ENCODE measurements at places on chromosomes 1 and 21. TPM values are rescaled to one million over a fixed set of nuclear protein-coding genes. Genes with fewer than 3 reads are reported as not detected.

DNA sequence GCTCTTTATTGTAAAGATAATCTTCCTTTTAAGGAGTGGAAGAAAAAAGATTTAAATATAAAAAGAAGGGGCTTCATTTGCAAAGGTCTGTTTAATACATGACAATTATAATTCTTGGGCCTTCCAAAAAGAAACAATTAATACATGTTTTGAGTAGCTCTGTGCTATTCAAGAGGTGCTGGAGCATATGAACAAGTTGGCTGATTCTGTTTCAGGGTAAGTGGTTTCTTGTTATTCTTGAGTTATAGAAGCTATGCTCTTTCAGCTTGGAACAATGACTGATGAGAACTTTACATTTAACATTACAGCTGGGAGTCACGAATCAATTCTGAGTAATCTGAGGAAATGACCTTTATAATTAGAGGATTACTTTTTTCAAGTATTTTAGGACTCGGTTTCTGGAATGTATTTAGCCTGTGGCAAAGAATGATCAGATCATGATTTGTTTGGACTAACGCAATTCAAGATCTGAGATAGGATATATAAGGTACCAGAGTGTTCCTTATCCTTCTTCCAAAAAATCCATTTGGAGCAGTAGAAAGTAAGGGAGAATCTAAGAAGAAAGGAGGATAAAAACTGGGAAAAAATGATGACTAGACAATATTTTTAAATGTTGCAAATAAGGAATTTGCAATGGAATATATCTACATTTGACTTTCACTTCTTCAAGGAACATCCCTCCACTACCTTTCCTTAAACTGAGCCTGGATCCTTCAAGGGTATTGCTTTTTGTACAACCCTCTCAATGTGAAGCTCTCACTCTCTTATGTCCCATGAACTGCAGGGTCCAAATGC lies 77.1 kb upstream of the KCTD3 start:
- DNase-seq = peak; percentile 44

DNA sequence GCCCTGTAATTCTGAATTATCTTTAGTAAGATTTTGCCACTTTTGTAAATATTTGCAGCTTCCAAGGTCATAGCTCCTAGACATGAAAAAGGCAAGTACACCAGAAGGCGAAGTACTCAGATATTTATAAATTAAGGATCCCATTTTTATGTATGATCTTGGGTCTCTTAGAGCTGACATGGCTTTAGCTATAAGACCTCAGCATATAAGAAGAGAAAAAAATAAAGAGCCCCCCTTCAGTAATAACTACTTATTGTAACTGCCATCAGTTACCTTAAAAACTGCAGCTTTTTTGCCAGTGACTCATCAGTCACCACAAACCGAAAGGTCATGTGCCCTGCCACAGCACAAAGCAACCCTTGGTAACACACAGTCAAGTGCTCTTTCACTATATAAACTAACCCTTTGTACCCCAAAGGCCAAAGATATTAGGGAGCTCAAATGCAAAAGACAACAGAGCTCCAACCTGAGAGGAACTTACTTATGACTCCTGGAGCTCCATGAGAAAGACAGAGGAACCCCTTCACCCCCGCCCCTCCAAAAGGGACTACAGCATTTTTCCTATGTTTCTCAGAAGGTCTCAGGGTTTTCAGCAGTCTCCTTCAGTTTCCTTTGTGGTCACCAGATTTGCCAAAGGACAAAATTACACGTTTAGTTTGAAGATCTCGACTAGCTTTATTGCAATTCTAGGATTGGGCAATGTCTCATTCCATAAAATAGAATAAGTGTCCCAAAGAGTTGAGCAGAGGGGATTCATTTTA lies 219.8 kb upstream of the DUSP10 start:
- peak; percentile 93 for DNase-seq

- peak; percentile 95 for DNase-seq
These were observed 24.5 kb downstream of the ELF3 start for GRCh38 chr1:202034683-202035462.

GRCh38 chr1:59631561-59632255 lies 183.0 kb upstream of the HOOK1 start:
- no peak for DNase-seq

ALX3 gene
- total RNA-seq = not detected

GRCh38 chr1:55593298-55593697 lies 378.1 kb upstream of the USP24 start:
- no peak for DNase-seq

GRCh38 chr1:14466006-14466405 lies 132.5 kb upstream of the KAZN start:
- DNase-seq = no peak

GRCh38 chr1:226217273-226217672 lies 6.2 kb upstream of the MIXL1 start:
- DNase-seq = no peak

MXRA8 gene
- total RNA-seq = 0.25 TPM

PDZK1IP1 gene
- total RNA-seq = 0.81 TPM

DNA sequence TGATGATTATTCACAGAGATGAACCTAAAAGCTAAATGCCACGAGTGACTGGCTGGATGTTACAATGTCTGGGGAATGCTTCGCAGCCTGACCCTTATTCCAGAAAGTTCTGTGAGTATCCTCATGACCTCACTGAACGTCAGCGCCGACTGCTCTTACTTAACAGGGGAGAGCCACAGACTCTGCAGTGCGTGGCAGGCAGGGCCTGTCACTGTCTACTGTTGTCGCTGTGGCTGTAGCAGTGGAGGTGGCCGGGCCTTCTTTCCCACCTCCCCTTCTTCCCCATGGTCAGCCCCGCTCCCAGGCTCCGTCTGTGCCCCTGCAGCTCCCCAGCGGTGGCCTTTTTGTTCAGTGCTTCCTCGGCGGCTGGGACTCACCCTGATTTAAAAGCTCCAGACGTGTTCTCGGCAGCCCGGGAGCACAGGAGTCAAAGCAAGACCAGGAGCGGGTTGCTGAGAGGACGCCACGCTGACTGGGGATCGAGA lies 52.2 kb upstream of the TARBP1 start:
- DNase-seq = no peak

YOD1 gene
- 6.0 TPM for total RNA-seq

DNA sequence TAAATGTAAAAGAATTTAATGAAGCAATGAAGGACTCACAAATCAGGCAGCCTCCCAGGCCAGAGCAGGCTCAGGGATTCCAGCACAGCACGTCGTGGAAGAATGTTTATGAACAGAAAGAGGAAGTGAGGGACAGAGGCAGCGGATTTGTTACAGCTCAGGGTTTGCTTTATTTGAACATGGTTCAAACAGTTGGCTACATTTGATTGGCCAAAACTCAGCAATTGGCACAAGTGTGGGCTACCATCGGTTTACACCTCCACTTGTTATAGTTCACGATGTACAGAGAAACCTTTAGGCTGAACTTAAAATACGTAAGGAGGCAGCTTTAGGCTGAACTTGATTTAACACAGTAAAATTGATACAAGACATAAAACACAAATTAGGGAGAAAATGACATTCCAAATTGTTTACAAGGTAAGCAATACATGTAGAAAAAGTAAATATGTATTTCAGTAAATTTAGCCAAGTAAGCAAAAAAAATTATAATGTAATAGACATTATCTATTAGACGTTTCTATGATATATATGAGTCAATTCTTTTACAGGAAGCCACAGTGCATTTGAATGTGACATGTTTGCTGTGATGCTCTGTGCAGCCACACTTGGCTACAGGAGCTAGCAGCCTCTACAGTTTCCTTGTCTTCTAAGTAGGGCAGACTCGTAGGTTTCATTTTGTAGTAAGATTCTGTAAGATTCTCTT lies 126.5 kb downstream of the ADSS2 start:
- DNase-seq = no peak

C1orf167 gene
- total RNA-seq = not detected

GRCh38 chr1:21508580-21509350 lies 458 bp upstream of the ALPL start:
- peak; percentile 37 for DNase-seq

- no peak for DNase-seq
These were observed 312.6 kb downstream of the DPYD start for GRCh38 chr1:97608272-97608671.

LINGO4 gene
- not detected for total RNA-seq

DNA sequence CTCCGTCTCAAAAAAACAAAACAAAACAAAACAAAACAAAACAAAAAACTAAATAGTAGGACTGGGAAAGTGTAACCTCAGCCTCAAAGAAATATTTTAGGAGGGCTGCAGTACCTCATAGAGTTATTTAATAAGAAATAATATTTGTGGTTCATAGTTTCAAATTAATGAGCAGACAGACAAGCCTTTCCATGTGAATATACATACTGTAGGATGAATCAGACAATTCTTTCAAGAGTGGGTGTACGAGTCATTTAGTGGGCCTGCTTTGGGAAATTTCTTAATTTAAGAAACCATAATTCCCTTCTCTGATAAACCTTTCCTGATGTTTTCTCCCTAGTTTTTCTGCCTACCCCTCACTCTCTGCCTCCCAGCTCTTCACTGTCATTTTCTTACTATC lies 52.5 kb downstream of the CDC14A start:
- no peak for DNase-seq

DNA sequence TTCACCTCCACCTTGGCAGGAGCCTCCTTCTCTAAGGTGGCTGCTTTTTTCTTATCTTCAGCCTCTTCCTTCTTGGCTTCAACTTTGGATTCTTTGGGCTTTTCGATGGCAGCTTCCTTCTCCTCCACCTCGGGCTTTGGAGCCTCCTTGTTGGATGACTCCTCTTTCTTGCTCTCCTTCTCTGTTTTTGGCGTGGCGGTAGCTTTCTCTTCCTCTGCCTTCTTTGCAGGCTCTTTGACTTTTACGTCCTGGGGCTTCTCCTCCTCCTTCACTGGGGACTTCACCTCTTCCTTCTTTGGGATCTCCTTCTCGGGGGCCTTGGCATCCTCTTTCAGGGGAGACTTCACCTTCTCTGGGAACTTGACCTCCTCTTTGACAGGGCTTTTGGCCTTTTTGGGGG lies 13.9 kb upstream of the CD2 start:
- DNase-seq = no peak

DNA sequence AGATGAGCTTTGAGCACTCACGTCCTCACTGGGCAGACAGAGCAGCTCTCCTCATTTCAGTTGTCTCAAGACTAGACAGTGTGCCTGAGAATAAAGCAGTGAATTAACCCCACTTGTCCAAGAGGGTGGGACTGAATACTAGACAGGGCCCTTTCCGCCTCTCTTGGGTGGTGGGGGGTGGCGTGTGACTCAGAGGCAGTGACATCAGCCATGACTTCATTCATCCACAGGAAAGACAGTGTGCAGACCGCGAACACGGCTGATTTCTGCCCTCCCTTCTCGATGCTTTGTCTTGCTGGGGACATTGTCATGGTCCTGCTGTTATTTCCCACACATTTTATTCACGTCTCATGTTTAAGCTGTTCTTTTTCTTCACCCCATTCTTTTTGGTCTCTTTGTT lies 64.9 kb downstream of the FGGY start:
- DNase-seq = no peak

DNA sequence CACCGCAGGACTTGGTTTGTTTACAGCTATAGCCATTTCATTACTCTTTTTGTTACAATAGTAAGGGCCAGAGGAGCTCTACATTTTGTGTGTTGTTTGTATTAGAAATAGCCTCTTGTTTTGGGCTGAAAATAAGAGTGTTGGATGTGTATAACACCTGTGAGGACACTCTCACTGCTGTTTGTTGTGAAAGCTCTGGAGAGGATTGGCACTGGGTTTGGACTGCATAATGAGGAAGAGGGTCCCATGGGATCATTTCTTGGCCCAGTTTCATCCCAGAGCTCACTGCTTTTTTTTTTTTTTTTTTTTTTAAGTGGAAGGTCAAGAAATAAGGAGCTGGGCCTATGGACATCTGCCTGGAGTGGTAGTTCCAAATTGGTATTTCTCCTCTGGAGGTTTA lies 61.6 kb upstream of the KIAA0040 start:
- no peak for DNase-seq

KCNA10 gene
- total RNA-seq = not detected

DNA sequence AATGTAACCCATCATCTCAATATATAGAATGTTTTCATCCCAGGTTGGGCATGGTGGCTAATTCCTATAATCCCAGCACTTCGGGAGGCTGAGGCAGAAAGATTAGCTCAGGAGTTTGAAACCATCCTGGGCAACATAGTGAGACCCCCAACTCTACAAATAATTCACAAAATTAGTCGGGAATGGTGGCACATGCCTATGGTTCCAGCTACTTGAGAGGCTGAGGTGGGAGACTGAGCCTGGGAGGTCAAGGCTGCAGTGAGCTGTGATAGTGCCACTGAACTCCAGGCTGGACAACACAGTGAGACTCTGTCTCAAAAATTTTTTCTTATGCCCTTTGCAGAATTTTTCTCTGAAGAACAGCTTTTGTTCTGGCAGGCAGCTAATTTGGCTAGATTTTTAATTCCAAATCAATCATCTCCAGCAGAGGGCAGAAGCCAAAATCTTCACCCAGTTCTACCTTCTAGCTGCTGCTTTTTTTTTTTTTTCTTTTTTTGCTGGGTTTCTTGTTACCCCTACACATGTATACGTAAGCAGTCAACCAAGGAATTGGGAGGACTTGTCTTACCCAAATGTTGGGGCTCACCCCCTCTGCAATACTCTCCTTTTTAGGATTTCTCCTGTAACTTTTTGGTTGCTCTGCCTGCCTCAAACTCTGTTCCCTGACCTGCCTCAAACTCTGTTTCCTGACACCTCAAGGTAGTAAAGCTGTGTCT lies 2.7 kb upstream of the RAD54L start:
- DNase-seq = peak; percentile 40

DNA sequence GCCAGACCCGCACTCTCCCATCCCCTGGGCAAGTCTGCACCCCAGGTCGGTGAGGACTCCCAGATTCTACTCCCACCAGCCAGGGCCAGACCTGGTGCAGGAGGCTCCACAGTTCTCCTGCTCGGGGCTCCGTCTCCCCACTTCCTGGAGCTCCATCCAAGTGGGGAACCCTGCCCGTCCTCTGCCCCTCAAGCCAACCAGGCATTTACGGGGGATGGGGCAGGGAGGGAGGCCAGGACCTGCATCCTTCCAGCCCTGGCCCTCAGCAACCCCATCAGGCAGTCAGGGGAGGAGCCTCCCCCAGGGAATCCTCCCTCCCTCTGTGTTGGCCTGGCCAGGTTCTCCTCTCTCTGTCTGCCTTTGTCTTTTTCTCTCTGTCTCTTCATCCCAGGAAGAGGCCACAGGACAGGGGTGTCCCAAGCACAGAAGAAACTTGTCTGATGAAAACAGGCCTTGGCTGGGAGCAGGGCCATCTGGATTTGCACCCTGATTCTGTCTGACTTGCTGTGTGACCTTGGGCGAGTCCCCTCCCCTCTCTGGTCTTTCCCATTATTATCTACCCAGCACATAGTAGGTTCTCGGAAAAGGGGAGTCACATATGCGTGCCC lies 18.5 kb upstream of the EPHA2 start:
- DNase-seq = peak; percentile 76

GRCh38 chr1:62233926-62234450 lies 39.3 kb downstream of the L1TD1 start:
- no peak for DNase-seq

FCN3 gene
- not detected for total RNA-seq

Data from M059J (cell line).